Stimulated activated CD4-positive, alpha-beta T cell treated with anti-CD3 and anti-CD28 coated beads, Interleukin-15, amount 100 ng/mL, for 48 hours (primary cell): ENCODE measurements at places on chromosomes 7 and 10.

DNA sequence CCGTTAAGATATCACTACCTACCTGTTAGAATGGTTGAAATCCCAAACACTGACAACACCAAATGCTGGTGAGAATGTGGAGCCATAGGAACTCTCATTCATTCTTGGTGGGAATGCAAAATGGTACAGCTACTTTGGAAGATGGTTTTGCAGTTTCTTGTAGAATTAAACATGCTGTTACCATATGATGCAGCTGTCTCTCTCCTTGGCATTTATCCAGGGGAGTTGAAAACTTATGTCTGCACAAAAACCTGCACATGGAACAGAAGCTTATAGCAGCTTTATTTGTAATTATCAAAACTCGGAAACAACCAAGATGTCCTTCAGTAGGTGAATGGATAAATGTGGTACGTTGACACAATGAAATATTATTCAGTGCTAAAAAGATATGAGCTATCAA, 199.5 kb downstream of the BICC1 start:
- no peak for DNase-seq

- peak; percentile 44 for DNase-seq
These were observed 185.2 kb upstream of the ITGB1 start for GRCh38 chr10:33143160-33143728.

DNA sequence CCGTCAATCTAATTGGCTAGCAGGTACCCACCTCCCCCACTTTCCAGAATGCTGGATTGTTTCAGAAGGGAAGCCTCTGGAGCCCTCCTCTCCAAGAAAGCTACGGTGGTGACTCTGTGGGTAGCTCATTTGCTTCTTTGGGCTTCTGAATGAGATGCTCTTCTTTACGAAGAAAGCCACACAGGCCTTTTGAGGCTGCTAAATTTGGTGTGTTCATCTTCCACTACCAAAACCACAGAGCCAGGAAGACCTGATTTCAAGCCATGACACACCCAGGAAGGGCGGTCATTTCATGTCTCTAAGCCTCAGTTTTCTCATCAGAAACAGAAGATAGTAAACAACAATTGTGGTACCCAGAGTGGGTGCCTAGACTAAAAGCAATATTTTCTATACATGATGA, 901.2 kb downstream of the KCNMA1 start:
- DNase-seq, result no peak

DNA sequence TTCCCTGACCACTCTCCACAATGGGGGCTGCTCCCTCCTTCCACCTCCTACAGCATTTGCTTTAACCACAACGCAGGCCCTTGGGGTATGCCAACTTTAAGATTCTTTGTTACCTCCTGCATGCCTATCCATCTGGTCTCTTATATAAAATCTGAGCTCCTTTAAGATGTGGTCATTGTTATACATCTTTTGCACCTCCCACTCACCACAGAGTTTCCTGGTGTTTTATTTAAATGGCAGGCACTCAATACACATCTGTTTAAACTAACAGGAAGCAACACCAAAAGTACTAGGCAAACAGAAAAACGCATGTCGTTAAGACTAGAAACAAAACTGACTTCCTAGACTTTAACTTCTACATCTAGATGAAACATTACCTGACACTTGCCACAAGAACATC, 36.3 kb downstream of the SLC25A13 start:
- DNase-seq, result no peak

GRCh38 chr7:50405221-50405620, 44.9 kb downstream of the FIGNL1 start:
- DNase-seq, result no peak

DNA sequence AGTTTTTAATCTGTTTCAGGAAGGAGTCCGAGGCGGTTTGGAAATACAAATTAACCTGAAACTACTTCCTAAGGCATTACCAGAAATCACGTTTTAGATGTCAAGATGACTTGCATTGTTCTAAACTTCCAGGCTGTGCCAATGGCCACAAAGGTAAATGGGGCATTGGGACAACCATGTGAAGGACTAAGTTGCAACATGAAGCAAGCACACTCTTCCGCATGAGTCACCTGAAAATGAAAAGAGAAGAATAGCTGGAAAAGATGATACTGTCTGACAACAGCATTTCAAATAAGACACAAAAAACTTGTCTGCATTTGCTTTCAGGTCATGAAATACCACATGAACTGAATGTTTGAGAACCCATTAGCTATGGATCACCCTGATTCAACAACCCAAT, 262.1 kb downstream of the AHR start:
- no peak for DNase-seq

- DNase-seq, result no peak
These were observed 52.7 kb upstream of the PRSS1 start for GRCh38 chr7:142696456-142697179.
